ENCODE measurements at places on chromosomes 5 and 9.

DNA sequence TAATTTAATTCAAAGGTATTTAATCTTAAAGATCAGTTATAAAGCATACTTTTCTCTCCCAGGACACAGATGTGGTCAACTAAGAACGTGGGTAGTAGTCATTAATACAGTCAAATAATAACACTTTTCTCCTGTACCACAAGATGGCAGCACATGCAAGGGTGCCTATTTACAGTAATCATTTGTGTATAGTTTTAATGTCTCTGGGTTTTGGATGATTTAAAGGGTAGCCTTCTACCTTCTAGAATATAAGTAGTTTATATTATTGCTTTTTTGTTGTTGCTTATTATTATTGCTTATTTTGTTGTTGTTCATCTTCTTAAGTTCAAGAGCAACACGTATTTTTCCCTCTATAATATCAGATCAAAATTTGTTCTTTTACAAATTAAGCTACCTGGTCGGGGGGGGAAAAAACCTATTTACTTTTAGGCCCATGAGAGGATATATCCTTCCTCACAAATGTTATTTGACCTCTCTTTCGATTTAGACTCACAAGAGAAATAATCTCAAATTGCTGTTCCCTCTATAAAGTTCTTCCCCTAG, 59.6 kb upstream of the SLC27A6 start:
- DNase-seq: no peak

GRCh38 chr5:137954131-137954879, 65.0 kb downstream of the PKD2L2 start:
- no peak for DNase-seq

GRCh38 chr5:170503990-170504596, at the start of gene KCNIP1:
Gene KCNIP1, plus strand, starts transcription at chr5:170504020.
- DNase-seq: no peak

GRCh38 chr5:1663186-1663585, 136.5 kb downstream of the MRPL36 start:
- DNase-seq: no peak

- no peak for DNase-seq
Observed at GRCh38 chr9:79769476-79770275, 197.9 kb downstream of the TLE4 start.

DNA sequence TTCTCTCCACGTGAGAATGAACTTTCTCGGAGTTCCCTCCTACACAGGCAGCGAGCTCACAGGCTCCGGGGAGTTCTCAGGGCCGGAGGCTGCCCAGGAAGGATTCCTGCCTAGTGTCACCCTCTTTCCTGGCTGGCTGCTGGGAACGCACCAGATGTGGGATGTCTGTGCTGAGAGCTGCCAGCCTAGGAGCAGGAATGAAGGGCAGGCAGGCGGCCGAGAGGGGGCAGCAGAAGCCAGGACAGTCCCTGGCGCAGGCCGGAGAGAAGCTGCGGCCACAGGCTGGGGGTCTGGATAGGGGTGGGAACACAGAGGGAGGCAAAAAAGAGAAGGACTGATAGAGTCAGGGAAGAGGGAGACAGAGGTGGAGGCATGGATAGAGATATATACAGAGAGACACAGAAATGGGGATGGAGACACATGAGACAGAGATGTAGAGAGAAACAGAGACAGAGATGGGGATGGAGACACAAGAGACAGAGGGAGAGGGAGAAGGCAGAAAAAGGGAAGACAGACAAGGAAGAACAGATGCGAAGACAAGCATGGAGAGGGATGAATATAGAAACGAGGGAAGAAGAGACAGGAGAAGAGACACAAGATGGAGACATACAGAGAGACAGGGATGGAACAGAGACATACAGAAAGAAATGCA, 25.3 kb upstream of the ENHO start:
- no peak for DNase-seq

- DNase-seq: no peak
Observed at GRCh38 chr5:135238622-135239452, 160.2 kb downstream of the MACROH2A1 start.

DNA sequence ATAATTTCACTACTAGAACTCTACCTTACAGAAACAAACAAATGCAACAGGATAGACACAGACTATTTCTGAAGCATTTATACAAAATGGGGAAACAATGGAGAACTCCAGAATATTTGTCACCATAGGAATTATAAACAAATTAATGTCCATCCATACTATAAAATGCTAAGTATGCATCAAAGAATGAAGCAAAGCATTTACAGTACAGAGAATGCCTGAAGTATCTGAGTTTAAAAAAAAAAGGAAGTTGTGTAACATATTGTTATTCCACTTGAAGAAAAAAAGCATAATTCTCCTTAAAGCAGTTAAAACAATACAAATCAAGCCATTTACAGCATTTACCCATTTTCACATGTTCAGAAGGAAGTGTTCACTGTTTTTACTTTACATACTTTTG, 53.0 kb downstream of the DROSHA start:
- DNase-seq: no peak

GRCh38 chr5:759111-759751, 25.3 kb downstream of the ZDHHC11B start:
- DNase-seq: peak; percentile 60

DNA sequence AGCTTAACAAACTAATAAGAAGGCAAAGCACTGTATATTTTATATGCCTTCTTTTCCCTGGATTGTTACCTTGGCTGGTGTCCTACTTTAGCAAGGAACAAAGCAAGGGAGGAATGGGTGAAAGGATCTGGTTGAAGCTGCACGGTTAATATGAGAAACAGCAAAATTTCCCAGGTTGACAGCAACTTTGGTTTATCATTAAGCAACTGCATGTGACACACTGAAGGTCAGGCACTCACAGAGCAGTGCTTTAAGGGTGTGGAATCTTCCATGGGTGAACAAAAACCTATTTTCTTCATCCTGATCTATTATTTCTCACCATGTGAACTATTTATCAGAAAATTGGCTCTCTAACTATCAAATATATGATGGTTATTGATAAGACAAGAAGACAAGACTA, 109.0 kb upstream of the ATP10B start:
- DNase-seq: no peak

GRCh38 chr5:180830253-180831138, 27.9 kb upstream of the MGAT1 start:
- DNase-seq: peak; percentile 71

DNA sequence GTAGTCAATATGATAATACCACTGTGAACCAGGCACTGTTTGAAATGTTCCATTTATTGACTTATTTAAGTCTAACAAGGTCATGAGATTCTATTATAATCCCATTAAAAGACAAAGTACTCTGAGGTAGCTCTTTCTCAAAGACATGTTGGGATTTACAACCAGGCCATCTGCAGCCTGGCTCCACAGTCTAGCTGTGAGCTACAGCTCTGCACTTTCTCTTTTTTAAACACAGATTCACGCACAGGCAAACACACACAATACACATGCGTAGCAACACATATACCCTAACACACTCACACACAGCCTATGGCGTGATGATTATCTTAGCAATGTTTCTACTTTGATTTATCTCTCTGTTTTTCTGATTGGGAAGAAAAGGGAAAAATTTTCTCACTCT, 174.3 kb downstream of the PRR16 start:
- DNase-seq: no peak

GRCh38 chr5:37370550-37370863, 399 bp downstream of the NUP155 start:
- DNase-seq: no peak

GRCh38 chr9:123419091-123419490, 63.1 kb downstream of the CRB2 start:
- no peak for DNase-seq

DNA sequence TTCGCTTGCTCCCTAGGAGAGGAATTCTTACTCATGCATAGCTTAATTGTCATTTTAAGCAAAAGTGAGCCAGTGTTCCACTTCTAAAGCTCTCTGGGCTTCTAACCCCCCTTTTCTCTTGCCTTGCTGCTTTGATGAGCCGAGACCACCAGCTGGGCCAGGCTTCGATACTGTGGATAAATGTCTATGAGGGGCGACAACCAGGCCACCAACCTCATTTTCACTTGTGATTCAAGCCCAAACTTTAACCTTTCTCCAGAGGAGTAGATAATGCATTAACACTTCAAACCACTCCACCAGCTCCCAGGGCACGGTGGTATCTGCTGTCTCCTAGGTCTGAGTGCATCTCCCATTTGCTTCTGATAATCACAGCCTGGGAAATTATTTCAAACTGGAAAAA, 205.6 kb downstream of the PSAT1 start:
- no peak for DNase-seq

- DNase-seq: no peak
Observed at GRCh38 chr9:126457890-126458289, 131.3 kb downstream of the MVB12B start.

DNA sequence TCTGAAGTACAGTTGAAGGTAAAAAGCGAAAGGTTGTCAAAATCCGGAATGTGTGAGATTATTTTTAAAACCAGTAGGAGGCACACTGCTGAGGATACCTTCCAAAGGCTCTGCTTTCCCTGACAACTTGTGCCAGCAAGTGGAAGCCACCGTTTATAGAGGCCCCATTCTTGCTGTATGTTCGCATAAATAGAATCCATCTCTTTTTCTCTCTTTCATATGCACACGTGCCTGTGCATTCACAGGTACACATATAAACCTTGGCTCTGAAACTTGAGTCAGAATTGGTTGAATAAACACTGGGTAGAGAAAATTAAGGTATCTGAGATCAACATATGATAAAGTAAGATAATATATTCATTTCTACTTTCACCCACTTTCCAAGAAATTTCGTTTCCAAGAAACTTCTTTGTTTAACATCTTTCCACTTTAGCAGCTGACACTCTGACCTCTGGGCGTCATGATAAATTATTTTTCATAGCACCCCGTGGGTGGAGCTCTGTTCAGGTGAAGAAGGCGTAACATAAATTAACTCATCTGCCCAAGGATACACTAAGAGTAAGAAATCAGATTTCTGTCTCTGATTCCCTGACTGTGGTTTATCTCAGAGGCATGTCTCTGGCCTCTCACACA, 63.7 kb upstream of the RICTOR start:
- no peak for DNase-seq

GRCh38 chr5:137641148-137641547, 94.7 kb downstream of the KLHL3 start:
- no peak for DNase-seq

GRCh38 chr9:70588381-70588780, 173.9 kb upstream of the KLF9 start:
- DNase-seq: no peak

GRCh38 chr9:78547831-78548230, 250.9 kb downstream of the PSAT1 start:
- DNase-seq: no peak

DNA sequence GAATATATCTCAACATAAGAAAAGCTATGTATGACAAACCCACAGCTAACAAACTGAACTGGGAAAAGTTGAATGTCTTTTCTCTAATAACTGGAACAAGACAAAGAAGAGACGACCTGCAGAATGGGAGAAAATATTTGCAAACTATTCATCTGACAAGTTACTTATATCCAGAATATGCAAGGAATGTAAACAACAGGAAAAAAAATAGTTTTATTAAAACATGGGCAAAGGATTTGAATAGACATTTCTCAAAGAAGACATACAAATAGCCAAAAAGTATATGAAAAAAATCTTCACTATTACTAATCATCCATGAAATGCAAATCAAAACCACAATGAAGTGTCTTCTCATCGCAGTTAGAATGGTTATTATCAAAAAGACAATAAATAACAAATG, 181.7 kb upstream of the TLX3 start:
- DNase-seq: no peak

DNA sequence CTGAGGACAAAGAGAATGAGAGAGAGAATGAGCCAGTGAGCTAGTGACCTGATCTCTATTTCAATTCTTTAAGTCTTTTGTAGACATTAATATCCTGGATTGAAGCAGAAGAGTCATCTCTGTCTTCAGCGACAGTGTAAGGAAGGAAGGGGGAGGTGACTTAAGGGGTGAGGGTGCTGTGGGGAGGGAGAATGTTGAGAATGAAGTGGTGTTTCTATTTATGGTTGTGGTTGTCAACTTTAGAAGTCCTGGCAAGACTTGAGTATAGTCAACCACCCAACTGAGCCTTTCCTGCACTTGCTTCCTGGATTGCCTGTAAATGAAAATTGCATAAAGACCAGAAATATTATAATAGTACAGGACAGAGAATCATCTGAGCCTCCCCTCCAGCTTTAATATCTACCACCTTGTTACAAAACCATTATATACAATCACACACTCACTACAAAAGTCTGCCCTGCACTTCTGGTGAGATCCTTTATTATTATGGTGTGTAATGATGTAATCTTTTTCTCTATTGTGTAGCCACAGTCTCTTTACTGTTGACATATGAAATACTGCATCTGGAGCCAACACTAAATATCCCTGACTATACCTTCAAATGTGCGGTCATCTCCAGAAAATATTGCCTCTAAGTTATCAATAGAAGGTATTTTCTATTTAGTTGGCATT, 91.7 kb downstream of the NTRK2 start:
- no peak for DNase-seq

DNA sequence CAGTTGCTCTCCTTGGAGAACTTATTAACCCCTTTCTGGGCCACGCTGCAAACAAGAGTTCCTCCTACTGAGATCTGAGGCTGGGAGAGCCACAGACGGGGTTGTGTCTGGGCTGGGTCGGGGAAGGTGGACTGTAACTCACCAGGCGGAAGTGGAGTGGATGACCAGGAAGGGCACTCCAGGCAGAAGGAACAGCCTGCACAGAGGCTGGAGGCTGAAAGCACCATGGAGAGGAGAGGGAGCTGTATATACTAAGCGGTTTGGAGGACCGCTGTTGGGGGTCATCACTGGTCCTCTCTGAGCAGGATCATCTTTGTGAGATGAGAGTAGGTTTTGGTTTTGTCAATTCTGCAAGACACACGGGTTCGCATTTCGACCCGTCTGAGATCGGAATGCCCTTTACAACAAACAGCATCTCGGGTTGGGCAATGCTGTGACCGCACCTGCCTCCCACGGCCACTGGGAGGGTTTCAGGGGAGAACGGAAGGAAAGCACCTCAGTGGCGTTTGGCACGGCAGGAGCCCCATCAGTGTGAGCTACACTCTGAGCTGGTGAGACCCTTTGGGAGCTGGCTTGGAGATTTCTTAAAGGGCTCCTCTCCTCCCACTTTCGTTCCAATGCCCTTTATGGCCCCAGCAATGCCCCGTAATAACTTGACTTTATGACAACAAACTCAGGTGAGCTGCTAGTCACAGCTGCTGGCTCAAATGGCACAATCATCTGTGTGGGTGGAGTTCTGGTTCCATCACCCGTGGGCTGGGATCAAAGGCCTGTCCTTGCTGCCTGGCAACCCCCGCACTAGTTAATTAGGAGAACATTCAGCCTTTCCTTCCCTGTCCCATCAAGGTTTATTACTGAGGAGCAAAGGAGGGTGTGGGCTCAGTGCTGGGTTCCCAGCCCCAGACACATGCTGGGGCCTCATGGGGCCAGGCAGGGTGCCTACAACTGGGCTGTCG, 18.7 kb upstream of the NEURL1B start:
- no peak for DNase-seq

DNA sequence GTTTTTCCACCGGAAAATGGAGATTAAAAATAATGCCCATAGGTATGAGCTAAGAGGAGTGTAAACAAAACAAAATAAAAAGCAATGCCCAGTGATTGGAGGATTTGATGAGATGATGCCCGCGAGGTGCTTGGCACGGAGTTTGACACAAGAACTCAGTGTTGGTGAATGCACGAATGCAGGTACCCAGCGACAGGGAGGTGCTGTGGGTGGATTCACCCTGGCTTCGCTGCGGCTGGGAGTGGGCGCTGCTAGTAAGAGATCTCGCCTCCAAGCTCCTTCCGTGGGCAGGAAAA, 526 bp upstream of the STXBP1 start:
- DNase-seq: no peak
